Activated B cell treated with CpG ODN at 0.5 μM for 24 hours (primary cell): ENCODE measurements at places on chromosomes 7 and 10. TPM values are rescaled to one million over a fixed set of nuclear protein-coding genes. Genes with fewer than 3 reads are reported as not detected.
A peak's percentile ranks its signal among the peaks of the same experiment; 100 is the strongest.

DNA sequence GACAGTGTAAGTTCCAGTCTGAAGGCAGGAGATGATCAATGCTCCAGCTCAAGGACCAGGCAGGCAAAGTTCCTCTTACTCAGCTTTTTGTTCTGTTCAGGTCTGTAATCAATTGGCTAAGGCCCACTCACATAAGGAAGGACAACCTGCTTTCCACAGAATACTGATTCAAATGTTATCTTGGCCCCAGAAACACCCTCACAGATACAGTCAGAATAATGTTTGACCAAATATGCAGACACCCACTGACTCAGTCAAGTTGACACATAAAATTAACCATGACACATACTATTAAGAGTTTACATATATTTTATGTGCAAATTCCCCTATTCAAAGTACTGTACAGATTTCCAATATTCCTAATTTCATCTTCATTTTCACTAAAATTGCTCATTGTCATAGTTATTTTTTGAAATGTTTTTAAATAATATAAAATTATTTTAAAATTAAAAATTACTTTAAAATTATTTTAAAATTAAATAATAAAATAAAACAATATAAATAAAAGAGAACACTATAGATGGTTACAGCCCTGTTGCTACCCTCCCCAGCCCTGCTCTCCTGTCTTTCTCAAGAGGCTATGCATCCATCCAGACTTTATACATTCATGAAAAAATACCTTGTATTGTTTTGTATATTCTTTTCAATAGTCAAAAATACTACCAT is 59.4 kb downstream of the RAB11FIP2 start:
- DNase-seq = no peak
- no peak overlapping the region for H3K27ac ChIP-seq
- no peak overlapping the region for H3K4me3 ChIP-seq
- no peaks in the 10 kb centered on the region for H3K36me3 ChIP-seq
- no peaks in the 10 kb centered on the region for H3K27me3 ChIP-seq

- H3K4me1 ChIP-seq = no peaks in the 10 kb centered on the region
- no peaks in the 10 kb centered on the region for H3K27me3 ChIP-seq
- H3K4me3 ChIP-seq = no peak overlapping the region
- no peaks in the 10 kb centered on the region for H3K36me3 ChIP-seq
Observed at GRCh38 chr7:42400211-42400772, 163.3 kb upstream of the GLI3 start.

GRCh38 chr7:155524018-155524556 is 22.3 kb downstream of the CNPY1 start:
- no peak for DNase-seq
- H3K27ac ChIP-seq = no peak overlapping the region
- H3K27me3 ChIP-seq = peaks cover 25% of the 10 kb centered on the region
- H3K4me1 ChIP-seq = no peaks in the 10 kb centered on the region

The STK31 gene
- 0.76 and 1.0 TPM in 2 replicates for total RNA-seq

The SYCE1 gene
- total RNA-seq = 0.17 TPM in 1 of 2 replicates, not detected in the other

- DNase-seq = no peak
- H3K27ac ChIP-seq = no peak overlapping the region
- H3K27me3 ChIP-seq = peaks cover 2% of the 10 kb centered on the region
- peaks cover 10% of the 10 kb centered on the region for H3K4me1 ChIP-seq
- no peaks in the 10 kb centered on the region for H3K36me3 ChIP-seq
- no peak overlapping the region for H3K4me3 ChIP-seq
Observed at GRCh38 chr10:29657719-29658274, 23.0 kb upstream of the SVIL start.

The TRIM73 gene
- total RNA-seq = 4.0 and 5.7 TPM in 2 replicates

GRCh38 chr7:108002726-108003598 is at the start of gene LAMB1:
Gene LAMB1 (minus strand): TSS chr7:108003161. CDS start chr7:108002885, 276 bp downstream.
- H3K27me3 ChIP-seq = peaks cover 57% of the 10 kb centered on the region
- H3K27ac ChIP-seq = no peak within 1 kb of the TSS
- H3K4me3 ChIP-seq = peak within 1 kb of the TSS; percentile 73
- H3K36me3 ChIP-seq = no peaks in the 10 kb centered on the region

DNA sequence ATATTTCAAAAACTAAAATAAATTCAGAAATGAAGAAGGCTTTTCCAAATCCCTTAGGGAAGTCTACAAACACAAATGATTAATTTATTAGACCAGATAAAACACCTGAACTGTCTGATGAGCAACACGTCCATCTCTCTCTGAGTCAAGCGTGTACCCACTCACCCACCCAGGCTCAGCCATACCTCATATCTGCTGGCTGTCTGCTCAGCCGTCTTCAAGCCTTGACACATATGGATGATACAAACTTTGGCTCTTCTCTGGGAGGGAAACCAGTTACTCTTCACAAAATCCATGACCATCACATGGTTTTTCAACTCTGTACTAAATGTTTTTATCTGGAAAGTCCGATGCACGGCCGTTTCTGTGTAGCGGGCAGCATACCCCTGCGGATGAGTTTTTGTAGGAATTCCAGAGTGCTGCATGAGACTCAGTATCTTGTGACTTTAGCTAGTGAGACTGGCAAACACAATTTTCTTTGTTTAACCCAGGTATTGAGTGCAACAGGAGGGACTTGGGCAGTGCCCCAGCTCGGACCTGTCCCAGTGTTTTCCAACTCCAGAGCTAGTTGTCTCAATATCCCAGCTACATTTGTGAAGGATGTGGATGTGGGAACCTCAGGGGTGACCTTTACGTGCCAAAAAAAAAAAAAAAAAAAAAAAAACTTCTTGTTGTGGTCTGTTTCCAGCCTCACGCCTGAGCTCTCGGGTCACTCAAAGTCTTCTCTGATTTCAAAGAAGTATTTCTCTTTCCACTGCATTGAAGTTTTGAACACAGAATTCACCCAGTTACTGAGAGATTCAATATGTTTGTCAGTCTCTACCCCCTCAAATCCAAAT is at the start of gene C10orf90:
TSS of gene C10orf90 (minus strand) at position 638 of the 839 bp plus-strand sequence. CDS start at position 425, 213 bp downstream.
- no peak for DNase-seq
- no peaks in the 10 kb centered on the region for H3K4me1 ChIP-seq
- H3K27ac ChIP-seq = no peak within 1 kb of the TSS
- H3K4me3 ChIP-seq = no peak within 1 kb of the TSS

DNA sequence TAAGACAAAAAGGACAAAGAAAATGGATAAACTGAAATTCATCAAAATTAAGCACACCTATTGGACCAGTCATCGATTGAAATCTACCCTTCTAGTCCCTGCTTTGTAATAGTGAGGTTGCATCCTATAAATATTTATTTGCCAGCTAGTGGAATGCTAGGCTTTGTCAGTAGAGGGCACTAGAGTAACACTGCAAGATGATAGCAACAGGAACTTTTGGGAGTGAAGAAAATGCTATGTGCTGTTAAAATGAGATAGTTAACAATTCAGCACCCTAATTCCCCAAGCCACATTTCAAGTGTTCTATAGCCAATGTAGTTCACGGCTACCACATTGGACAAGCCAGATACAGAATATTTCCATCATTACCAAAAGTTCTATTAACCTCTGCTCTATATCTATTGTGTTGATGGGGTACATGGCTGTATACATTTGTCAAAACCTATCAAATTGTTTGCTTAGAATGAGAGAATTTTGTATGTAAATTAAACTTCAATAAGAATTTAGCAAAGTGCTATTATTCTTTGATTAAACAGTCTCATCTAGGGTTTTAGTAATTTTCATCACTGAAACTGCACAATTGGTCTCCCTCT is 69.8 kb downstream of the LSMEM1 start:
- no peak for DNase-seq
- no peak overlapping the region for H3K4me3 ChIP-seq
- no peaks in the 10 kb centered on the region for H3K36me3 ChIP-seq
- peaks cover 1% of the 10 kb centered on the region for H3K27me3 ChIP-seq
- H3K27ac ChIP-seq = no peak overlapping the region

GRCh38 chr10:90413196-90413595 is 444.6 kb downstream of the HTR7 start:
- DNase-seq = no peak
- H3K27me3 ChIP-seq = no peaks in the 10 kb centered on the region
- H3K36me3 ChIP-seq = no peaks in the 10 kb centered on the region
- no peaks in the 10 kb centered on the region for H3K4me1 ChIP-seq

DNA sequence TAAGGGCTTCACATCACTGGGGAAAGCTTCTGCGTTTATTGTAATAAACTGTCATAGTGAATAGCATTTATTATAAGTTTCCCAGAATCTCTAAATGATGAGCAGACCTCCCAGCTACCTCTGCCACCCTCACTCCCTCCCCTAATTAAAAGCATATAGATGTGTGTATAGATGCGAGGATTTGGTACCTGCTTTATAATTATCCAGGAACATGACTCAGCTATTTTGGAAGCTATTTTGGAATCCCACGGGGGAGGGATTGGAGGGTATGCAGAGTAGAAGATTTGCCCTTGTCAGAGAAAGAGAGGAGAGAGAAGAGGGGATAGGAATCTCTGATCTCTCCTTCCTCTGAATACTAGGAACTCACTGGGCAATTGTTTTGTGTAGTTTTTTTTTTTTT is 455.3 kb downstream of the ADRA2A start:
- H3K36me3 ChIP-seq = no peaks in the 10 kb centered on the region
- no peaks in the 10 kb centered on the region for H3K4me1 ChIP-seq
- no peak for DNase-seq
- no peaks in the 10 kb centered on the region for H3K27me3 ChIP-seq

The HABP2 gene
- total RNA-seq = not detected in 2 replicates

The RPS24 gene
- total RNA-seq = 2,004 and 2,355 TPM in 2 replicates

The DNAJC2 gene
- 45.8 and 49.0 TPM in 2 replicates for total RNA-seq

The HOXA13 gene
- total RNA-seq = not detected in 2 replicates

GRCh38 chr10:14707481-14707880 is 67.2 kb downstream of the FAM107B start:
- no peak for DNase-seq
- H3K4me1 ChIP-seq = peaks cover 14% of the 10 kb centered on the region
- H3K27ac ChIP-seq = no peak overlapping the region
- H3K27me3 ChIP-seq = no peaks in the 10 kb centered on the region
- H3K4me3 ChIP-seq = no peak overlapping the region
- no peaks in the 10 kb centered on the region for H3K36me3 ChIP-seq

The PRKG1 gene
- not detected in 2 replicates for total RNA-seq

GRCh38 chr7:964401-965231 is 10.1 kb upstream of the ADAP1 start:
- peak overlapping the region; percentile 41 for H3K27ac ChIP-seq
- peaks cover 33% of the 10 kb centered on the region for H3K36me3 ChIP-seq
- H3K4me1 ChIP-seq = peaks cover 26% of the 10 kb centered on the region
- H3K27me3 ChIP-seq = peaks cover 6% of the 10 kb centered on the region
- DNase-seq = no peak

DNA sequence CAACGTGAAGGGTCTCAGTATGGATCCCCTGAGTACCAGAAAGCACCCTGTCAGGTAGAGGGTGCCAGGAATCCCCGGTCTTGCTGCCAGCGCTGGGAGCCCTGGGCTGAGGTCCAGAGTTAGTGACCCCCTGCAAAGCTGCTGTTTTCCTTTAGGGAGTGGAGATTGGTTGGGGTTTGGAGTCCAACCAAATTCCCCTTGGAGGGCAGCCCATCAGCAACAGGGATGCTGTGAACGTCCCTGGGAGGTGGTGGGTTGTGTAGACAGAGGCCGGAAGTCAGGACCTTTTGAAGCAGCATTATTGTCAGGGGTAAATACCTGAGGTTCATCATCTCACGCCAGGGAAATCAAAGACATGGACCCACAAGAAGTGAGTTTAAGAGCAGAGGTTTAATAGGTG is 104.2 kb downstream of the COL26A1 start:
- no peak overlapping the region for H3K4me3 ChIP-seq
- H3K36me3 ChIP-seq = no peaks in the 10 kb centered on the region
- DNase-seq = no peak
- no peak overlapping the region for H3K27ac ChIP-seq
- peaks cover 10% of the 10 kb centered on the region for H3K4me1 ChIP-seq
- peaks cover 1% of the 10 kb centered on the region for H3K27me3 ChIP-seq

The NOS3 gene
- total RNA-seq = 0.10 and 0.22 TPM in 2 replicates

The ASCC1 gene
- total RNA-seq = 42.6 and 42.9 TPM in 2 replicates

- H3K36me3 ChIP-seq = no peaks in the 10 kb centered on the region
- H3K4me3 ChIP-seq = no peak overlapping the region
- H3K4me1 ChIP-seq = no peaks in the 10 kb centered on the region
- DNase-seq = no peak
- peaks cover 10% of the 10 kb centered on the region for H3K27me3 ChIP-seq
Observed at GRCh38 chr7:105838627-105839231, 37.7 kb downstream of the ATXN7L1 start.

The FAM237B gene
- total RNA-seq = not detected in 2 replicates

DNA sequence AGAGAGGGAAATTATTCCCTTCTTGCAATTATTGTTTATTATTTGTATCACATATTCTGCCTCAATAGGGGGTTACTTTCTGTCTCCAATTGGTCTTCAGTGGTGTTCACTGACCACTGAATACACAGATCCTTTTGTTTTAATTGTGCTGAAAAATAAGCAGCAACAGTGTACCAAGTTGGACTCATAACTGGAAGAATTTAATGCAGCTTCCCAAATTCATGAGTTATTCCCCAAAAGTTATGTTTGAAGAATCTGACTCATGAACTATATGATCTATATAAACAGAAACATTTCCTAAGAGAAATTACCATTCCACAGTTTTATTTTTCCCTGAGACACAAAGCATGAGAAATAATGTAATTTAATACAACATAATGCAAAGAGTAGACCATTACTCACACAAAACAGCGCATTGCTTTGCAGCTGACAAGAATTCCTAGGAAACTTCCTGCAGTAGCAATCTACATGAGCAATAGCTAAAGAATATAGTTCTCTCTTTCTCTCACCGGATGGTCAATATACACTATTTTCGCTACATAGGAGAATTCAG is 479.2 kb downstream of the HTR7 start:
- no peaks in the 10 kb centered on the region for H3K4me1 ChIP-seq
- no peaks in the 10 kb centered on the region for H3K36me3 ChIP-seq
- H3K27me3 ChIP-seq = peaks cover 2% of the 10 kb centered on the region
- no peak overlapping the region for H3K4me3 ChIP-seq

DNA sequence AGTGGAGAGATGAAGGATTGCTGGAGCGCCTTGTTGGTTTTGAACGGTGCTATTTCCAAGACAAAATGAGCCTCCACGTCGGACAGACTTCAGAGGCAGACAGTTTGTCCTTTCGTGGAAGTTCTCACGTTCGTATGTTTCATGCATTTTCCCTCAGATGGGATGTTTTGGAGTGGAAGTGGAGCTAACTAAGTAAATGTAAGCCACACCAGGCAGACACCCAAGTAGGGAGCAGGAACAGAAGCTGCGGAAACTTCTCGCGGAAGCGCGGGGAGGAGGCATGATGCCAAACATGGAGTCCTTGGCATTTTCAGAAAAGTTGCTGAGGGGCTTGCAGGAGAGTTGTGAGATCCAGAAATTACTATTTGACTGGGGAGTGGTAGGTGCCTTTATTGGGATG is 145.6 kb upstream of the PRR15 start:
- peaks cover 7% of the 10 kb centered on the region for H3K4me1 ChIP-seq
- no peak overlapping the region for H3K27ac ChIP-seq
- peaks cover 11% of the 10 kb centered on the region for H3K27me3 ChIP-seq

GRCh38 chr7:101081432-101081831 is 3.8 kb upstream of the TRIM56 start:
- H3K4me3 ChIP-seq = no peak overlapping the region
- peaks cover 26% of the 10 kb centered on the region for H3K4me1 ChIP-seq
- no peak for DNase-seq
- H3K36me3 ChIP-seq = peaks cover 6% of the 10 kb centered on the region

DNA sequence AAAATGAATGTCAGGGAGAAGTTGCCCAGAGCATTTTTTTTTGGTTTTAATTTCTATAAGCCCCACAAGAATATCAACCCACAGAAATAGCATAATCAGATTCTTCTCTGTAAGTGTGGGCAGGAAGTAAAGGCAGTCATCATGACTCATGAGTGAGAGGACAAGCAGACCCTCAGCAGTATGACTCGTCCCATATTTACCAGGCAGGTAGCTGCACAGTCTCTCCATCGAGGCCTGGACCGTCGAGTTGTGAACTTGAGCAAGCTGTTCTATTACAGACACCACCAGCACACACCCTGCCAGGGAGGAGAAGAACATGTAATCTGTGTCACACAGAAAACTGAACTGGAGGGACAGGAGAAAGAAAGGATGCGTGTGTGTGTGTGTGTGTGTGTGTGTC is 37.8 kb downstream of the AOAH start:
- no peak overlapping the region for H3K4me3 ChIP-seq
- no peaks in the 10 kb centered on the region for H3K36me3 ChIP-seq
- peaks cover 9% of the 10 kb centered on the region for H3K4me1 ChIP-seq
- no peaks in the 10 kb centered on the region for H3K27me3 ChIP-seq
- no peak overlapping the region for H3K27ac ChIP-seq
